ENCODE measurements at places on chromosomes 2 and 18.
A peak's percentile ranks its signal among the peaks of the same experiment; 100 is the strongest.

- DNase-seq, result no peak
These were observed 27.1 kb downstream of the VRK2 start for GRCh38 chr2:58073751-58074150.

- no peak for DNase-seq
These were observed 149.5 kb downstream of the INO80D start for GRCh38 chr2:205936446-205936845.

DNA sequence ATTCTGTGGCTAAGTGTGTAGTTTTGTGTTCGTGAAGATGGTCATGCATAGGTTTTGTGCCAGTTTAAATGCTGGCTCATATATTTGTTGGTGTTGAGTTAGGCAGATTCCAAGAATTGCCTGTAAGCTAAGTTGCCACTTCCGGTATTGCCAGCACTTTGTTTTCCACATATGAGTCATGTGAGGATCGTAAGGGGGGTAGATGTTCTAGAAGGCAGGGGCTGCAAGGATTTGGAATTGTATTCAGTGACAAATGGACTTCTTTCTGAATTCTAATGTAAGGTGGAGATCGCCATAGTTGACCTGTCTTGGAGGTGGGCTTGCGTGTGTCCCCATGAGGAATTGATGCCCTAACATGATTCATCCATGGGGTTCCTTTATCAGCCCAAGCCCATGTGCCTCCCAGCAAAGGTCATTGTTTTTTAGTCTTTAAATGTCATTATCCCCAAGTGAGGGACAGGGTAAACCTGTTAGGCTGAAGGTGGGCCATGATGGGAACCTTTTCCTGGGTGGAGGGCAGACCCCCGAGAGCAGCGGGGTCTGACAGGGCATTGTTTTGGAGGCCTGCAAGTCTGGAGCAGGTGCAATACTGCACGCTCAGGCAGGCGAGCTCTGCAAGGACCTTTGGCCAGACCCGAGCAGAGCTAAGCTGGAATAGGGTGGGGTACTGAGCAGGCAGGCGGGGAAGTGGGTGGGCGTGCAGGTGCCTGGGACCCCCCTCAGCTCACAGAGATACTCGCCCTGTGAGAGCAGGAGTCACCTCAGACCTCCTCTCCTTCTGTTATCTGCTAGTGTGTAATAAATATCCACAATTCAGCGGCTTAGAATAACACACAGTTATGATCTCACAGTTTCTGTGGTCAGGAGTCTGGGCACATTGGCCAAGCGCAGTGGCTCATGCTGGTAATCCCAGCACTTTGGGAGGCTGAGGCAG lies 77.4 kb downstream of the LRRFIP1 start:
- DNase-seq, result no peak

- no peak for DNase-seq
These were observed 310.8 kb downstream of the TGIF1 start for GRCh38 chr18:3760741-3761140.

DNA sequence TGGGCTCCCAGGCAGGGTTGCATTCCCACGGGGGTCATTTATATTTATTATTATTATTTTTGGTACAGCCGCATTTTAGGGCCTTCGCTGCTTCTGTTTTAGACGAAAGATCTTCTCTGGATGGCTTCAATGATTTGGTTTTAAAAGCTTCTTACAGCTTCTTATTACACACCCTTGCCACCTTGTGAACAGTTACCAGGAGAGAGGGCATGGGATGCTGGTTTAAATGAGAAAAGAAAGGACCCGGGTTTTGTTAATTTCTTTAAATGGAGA lies 1.7 kb downstream of the SH3RF3 start:
- DNase-seq, result no peak

GRCh38 chr18:48539406-48540250 lies 797 bp downstream of the CTIF start:
- DNase-seq, result peak; percentile 17

DNA sequence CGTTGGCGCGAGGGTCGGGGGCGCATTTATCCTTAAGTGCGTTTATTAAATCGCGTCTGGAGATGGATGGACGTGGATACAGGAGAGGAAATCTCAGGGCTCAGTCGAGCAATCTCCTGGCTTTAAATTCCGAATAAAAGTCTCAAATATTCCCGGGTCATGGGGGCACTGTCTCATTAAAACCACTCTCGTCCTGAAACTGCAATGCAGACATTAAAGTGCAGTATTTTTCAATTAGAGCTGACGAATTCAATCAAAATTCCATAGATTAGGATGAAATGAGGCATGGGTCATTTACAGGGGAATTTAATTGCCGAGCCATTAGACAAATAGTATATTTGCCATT lies 10.7 kb upstream of the GBX2 start:
- no peak for DNase-seq

GRCh38 chr2:121004950-121005349 lies 269.3 kb downstream of the GLI2 start:
- no peak for DNase-seq

GRCh38 chr2:203786549-203787351 lies 80.3 kb downstream of the CD28 start:
- DNase-seq, result no peak

- DNase-seq, result no peak
These were observed 106.3 kb upstream of the ST3GAL5 start for GRCh38 chr2:85994897-85995647.

- DNase-seq, result no peak
These were observed 154.7 kb upstream of the HDAC4 start for GRCh38 chr2:239555571-239555905.

GRCh38 chr2:73225513-73226360 lies 7.3 kb downstream of the PRADC1 start:
- DNase-seq, result no peak

DNA sequence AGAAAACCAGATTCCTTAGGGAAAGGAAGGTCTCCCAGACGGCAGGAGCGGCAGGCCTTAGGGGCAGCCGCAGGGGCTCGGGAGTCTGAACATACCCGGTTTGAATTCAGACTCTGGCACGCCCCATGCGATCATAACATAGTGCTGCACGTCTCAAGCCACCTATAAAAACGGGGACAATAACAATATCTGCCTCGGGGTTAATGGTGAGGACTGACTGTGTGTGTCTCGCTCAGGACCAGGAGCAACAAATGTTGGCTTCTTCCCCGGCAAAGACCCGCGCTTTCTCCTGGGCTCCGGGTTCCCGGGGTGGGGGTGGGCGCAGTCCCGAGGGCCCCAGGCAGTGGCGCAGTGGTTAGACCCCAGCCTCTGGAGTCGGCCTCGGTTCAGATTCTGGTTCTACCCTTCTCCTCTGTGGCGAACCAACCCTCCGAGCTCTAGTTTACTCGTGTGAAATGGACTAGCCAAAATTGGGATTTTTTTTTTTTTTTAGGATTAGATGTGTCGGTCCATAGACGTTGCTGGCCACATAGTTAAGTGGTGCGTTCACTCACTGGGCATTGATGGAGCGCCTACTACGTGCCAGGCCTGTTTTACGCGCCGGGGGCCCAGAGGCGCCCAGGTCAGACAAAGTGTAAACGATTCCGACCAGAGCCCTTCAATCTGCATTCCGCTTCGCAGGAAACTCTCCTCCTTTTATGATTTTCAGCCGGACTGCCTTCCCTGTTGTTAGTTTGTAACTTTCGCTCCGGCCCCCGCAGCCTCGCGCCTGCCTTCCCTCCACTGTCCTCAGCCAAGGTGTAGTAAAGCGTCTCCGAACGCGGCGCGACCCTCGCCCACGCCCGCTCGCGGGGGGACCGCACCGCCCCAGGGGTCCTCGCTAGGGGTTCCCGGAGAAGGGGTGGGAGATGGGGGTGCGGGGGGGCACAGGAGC lies 820 bp upstream of the SH3BP4 start:
- no peak for DNase-seq

DNA sequence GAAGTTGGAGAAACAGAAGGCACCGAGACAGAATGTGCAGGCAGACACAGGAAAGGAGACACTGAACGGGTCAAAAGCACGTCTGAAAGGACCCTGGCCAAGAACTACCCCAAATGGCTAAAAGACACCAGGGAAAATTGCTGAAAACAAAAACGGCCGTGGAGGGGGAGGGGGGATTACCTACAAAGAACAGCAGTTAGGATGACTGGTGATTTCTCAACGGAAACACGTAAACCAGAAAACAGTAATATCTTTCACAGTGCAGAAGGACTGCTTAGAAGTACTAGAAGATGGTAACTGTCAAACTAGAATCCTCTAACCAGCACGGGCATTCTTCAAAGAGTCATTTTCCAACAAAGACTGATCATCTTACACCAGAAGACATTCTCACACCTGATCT lies 142.6 kb downstream of the HDAC4 start:
- DNase-seq, result no peak

DNA sequence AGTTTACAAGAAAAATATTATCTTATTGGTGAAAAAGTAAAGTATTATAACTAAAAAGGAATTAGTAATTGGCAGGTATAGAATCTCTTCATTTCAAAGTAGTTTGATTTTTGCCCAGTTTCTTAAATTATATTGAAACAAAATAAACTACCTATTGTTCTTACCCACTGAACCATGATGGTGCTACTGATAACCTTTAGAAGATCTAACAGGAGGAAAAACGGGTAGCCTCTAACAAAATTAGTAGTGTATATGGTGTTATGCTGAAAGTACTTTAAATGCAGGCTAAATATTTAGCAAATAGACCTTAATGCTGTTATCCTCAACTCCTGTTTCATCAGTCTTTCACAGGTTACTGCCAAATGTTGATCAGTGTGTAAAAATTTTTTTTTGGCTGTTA lies 19.1 kb downstream of the MRPS9 start:
- no peak for DNase-seq

GRCh38 chr2:236772220-236772837 lies 202.7 kb downstream of the ACKR3 start:
- no peak for DNase-seq

- no peak for DNase-seq
These were observed 691 bp upstream of the THSD7B start for GRCh38 chr2:136764452-136765255.

- DNase-seq, result peak; percentile 16
These were observed 154.8 kb downstream of the TGIF1 start for GRCh38 chr18:3604498-3605408.

- DNase-seq, result no peak
These were observed 4.4 kb downstream of the ANKRD29 start for GRCh38 chr18:23658285-23658684.

DNA sequence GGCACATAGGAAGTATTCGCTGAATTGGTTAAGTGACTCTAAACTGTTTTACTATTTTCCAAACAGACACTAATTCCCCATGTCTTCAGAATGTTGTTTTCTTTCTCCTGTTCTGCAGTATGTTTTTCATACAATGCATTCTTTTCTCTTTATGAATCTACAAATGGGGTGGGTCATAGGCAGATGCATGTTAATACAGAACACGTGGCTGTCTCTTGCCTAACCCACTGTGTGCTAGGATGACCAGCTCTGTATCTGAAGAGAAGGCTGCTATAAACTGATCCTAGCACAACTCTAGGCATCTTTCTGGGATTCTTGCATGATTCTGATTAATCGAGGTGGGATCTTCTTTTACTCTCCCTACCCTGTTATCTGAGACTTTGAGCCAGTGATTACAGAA lies 826.0 kb downstream of the PLCL1 start:
- no peak for DNase-seq

DNA sequence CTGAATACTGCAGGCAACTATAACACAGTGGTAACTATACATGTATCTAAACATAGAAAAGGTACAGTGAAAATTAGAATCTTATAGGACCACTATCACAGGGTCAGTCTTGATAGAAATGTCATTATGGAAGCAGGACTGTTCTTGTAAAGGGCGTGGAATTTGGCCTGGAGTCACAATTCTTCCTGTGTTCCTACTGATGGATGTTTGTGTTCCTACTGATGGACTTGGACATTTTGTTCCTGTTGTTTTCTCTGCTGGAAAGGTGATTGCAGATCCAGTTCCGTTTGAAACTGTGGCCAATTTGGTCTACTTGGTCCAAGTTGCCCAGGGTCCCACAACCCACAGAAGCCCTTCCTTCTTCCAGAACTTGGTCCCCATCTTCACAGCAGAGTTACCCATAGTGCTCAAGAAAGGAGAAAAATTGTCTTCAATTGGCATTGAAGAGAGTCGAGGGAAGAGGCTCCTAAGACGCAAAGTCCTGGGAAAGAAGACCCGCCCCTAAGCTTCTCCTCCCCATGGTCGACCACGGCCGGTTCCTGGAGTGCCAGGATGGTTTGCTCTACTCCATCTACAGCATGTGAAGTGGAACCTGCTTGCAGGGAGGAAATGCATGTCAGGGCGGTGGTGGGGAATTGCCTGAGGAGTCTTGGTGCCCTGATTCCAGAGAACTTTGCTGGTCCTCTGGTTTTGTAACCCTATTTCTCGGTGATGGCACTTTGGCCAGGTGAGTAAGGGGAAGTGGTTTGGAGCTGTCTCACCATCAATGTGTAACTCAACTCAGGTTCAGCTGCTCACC lies 102.8 kb upstream of the RAB12 start:
- no peak for DNase-seq

DNA sequence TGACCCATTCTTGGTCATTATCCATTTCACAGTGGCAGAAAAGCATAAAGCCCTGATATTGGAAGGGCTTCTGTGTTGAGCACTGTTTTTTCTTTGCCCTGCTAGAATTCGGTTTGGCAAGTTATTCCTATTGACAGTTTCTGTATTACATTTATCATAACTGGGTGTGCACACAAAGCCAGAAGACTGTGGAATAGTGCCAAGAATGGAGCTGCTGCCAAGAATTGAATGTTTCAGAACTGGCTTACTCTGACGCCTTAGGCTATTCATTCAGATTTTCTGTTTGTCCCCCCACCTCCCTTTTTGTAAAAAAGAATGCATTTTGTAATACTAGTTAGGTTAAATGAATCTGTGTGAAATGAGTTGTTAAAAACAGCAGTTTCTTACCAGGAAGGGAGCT lies 12.7 kb downstream of the KDM3A start:
- no peak for DNase-seq

GRCh38 chr2:176128172-176128981 lies 1.1 kb upstream of the HOXD8 start:
- no peak for DNase-seq

DNA sequence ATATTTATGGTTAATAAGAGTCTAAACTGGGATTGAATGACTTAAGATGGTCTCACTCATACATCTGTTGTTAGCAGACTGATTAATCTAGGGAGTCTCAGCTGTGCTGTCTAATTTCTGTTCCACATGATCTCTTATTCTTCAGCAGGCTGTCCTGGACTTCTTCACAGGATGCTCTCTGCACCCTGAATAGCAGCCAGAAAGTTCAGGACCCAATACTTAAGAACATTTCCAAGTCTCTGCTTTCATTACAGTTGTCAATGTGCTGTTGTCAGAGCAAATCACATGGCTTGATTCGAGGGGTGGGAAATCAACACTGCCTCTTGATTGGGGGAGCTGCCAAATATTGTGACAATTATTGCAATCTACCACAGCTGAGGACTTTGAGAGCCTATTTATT lies 627.1 kb upstream of the SLC8A1 start:
- DNase-seq, result no peak
